Cortex of kidney (tissue), 1 donor: ENCODE measurements at places on chromosomes 2 and 18.

DNA sequence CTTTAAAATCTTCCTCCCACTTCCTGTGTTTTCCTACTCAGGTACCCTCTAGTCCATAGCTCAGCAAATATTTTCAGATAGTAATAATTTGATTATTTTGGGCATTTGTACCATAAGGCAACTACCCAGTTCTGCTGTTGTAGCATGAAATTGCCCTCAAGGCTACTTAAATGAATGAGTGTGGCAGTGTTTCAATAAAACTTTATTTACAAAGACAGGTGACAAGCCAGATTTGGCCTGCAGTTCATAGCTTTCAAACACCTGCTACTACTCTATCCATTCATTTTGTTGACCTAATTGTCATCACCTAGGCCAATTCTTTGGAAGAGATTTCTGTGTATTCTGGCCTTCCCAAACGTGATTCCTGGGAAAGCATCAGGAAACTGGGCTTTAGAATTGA is 28.9 kb downstream of the NYAP2 start:
- DNase-seq: no peak

GRCh38 chr2:119766944-119767343 is 7.2 kb downstream of the PTPN4 start:
- no peak for DNase-seq

- DNase-seq: no peak
These were observed 174.1 kb downstream of the SMAD7 start for GRCh38 chr18:48776641-48777025.

DNA sequence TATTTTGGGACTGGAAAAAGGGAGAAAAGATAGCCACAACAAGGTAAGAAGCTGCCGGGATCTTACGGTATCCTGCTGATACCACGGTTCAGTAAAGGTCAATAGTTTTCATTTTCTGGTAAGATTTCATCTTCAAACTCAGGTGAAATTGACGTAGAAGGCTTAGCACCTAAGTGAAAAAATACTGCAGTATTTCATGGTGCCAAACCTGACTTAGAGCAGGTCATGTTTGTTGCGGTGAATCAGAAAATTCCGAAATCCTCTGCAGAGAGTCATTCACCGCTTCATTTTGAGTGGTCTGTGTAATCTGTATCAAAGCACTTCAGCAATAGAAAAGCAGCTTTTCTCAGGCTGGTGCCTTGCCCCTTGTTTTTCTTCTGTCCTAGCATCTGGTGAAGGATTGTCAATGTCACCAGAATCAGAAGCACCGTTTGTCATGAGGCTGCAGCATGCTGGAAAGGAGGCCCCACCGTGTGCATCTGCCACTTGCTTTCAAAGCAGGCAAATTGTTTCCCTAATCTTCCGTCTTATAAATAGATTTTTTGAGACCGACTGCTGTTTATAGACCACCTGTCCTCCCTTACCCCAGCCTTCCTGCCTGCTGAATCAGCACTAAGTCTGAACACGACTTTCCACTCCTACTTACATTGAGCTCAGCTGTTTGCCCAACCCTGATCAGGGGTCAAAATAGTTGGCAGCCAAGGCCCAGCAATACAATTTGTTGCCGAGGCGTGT is 156.3 kb downstream of the EML6 start:
- no peak for DNase-seq

GRCh38 chr2:149787206-149787605 is 199.6 kb upstream of the MMADHC start:
- no peak for DNase-seq

GRCh38 chr2:201794294-201794693 is 12.0 kb upstream of the CDK15 start:
- no peak for DNase-seq

- no peak for DNase-seq
These were observed 145.3 kb downstream of the SLC4A3 start for GRCh38 chr2:219772697-219773096.

DNA sequence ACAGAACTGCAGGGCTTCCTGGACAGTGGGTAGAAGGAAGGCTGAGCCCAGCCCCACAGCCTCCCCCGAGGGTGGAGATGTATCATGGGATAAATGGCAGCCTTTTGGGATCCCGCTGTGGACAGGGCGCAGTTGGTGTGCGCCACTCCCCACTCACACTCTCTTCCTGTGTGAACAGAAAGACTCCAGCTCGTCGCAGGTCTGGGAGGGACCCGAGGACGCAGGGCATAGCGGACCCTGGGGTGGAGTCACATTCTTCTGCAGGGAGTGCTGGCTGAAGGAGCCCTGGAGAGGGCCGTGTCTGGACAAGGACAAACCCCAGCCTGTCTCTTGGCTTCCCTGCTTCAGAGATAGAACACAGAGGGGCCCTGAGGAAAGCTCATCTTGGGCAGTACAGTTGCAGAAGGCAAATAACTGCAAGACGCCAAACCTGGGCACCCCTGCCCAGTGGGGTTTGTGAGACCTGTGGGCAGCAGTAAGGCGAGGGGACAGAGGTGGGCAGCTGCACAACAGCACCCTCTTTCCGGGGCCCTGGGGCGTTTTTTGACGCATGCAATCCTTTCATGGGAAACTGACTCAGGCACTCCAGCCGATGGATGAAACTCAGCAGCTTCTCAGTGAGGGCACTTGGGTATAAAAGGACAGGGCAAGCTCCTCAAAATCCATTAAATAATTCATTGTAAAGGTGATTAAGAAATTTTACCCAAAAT is 101.9 kb downstream of the USP40 start:
- DNase-seq: no peak

GRCh38 chr2:191679818-191680600 is 2.1 kb downstream of the NABP1 start:
- no peak for DNase-seq

DNA sequence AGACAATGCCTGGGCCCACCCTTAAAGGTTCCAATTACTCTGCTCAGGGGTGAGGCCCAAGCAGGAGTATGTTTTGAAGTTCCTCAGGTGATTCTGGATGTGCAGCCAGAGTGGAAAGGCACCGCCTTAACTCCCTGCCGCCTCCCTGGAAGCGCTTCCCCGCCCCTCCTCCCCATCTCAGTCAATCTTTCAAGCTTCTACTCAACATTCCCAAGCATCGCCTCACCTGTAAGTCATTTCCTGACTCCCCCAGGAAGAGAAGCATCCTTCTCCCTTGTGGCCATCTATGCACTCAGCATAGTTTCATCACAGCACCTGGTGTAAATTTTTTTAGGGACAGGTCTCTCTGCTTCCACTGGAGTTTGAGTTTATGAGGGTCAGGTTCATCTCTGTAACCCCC is 67.5 kb downstream of the MYL12B start:
- DNase-seq: no peak

DNA sequence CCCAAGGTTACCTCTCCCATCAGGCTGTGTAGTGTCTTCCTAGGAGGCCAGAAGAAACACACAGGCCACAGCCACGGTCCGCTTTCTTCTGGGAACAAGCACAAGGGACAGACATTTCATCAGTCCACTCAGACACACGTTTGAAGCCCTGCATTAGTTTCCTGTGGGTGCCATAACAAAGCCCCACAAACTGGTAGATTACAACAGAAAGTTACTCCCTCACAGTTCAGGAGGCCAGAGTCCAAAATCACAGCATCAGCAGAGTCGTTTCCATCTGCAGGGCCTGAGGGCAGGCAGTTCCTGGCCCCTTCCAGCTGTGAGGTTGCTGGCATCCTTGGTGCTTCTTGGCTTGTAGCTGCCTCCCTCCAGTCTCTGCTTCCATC is 8.8 kb upstream of the PRLH start:
- DNase-seq: no peak
